ENCODE measurements at places on chromosomes 7 and 10.

DNA sequence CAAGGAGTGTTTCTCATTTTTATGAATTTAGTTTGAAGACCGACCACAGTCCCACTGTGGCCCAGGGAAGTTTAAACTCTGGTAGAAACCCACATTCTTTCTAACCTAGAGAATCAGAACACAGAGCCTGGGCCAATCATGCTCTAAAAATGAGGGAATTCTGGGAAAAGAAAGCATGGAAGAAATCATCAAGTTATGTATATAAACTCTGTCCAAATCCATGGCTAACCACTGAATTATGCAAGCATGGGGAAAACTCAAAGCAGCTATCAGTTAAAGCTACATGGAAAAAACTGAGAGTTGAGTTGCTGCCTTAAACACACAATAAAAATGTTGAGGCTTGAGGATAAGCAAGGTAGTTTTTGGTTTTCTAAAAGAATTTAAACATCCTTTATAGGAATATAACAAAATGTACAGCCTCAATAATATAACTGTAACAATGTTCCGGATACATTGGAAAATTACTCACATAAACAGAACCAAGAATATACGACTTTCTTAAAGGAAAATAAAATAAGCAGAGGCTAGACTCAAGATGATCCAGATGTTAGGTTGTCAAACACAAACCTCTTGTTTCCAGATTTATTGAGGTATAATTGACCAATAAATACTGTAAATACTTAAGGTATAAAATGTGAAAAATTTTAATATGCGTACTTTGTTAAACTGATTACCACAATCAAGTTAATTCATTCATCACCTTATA lies 311.2 kb upstream of the GNAI1 start:
- no peak for DNase-seq

- DNase-seq = no peak
Measured at GRCh38 chr10:99983280-99983988, 26.3 kb downstream of the DNMBP start.

DNA sequence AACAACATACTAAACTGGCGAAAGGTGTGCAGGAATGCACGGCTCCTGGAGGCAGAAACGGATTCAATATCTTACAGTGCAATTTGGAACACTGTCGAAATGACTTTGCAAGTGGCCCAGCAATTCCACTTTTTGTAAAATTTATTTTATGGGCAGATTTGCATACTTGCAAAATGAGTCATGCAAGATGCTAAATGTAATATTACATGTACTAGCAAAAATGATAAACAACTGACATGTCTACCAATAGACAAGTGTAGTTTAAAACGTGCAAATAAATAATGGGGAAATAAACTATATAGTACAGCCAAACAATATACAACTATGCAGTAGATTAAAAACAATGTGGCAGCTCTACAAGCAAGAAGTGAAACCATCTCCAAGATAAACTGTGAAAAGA lies 97.7 kb downstream of the ARHGAP12 start:
- no peak for DNase-seq

GRCh38 chr10:124357561-124357885 lies 61.2 kb downstream of the OAT start:
- DNase-seq = no peak

GRCh38 chr7:90560730-90561129 lies 35.4 kb upstream of the CDK14 start:
- no peak for DNase-seq

DNA sequence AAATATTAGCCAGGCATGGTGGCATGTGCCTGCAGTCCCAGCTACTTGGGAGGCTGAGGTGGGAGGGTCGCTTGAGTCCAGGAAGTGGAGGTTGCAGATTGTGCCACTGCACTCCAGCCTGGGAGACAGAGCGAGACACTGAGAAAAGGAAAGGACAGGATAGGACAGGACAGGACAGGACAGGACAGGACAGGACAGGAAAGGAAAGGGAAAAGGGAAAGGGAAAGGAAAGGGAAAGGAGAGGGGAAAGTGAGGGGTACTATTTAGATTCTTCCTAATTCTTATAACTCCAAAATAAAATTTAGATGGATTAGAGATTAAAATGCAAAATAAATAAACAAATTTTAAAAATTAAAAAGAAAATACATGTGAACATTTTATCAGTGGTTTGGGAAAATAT lies 58.7 kb downstream of the PIK3AP1 start:
- no peak for DNase-seq

DNA sequence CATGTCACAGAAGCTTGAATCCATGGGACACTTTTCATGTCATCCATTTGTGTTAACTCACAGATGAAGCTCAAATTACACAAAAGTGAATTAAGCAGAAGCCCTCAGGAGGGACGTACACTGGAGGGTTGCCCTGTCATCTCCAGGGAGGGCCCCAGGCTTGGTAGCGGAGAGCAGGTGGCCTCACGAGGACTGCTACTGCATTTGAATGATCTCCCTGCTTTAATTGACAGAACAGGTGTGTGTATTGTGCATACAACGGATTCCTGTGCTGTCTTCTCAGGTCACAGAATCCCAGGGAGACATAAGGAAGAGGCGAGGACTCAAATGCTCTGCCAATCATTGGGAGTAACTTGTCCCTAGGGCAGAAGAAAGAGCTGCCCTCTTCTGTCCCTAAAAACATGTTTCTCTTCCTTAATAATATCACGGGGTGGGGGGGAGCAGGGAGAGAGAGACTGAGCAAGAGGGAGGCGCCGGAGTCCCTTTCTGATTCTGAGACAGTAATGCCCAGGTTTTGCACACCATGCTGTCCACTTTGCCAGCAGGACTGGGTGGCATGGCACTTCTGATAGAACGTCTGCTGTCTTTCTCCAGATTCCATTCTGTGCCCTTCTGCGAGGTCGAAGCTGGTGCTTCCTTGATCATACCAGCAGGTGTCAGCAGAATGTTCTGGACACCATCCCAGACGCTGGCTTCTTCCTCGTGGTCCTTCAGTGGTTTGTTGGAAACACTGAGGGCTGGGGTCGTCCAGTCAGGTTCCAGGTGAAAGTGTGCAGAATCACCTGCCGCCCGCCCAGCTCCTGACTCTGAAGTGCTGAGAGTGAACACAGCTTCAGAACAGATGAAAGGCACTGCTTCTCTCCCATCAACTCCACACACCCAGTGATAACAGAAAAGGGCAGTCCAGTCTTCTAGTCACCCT lies 26.2 kb upstream of the RASGEF1A start:
- DNase-seq = peak; percentile 53

GRCh38 chr10:79938728-79939406 lies 10.0 kb downstream of the SFTPD start:
- DNase-seq = no peak

GRCh38 chr10:128268015-128268722 lies 141.9 kb upstream of the MKI67 start:
- peak; percentile 25 for DNase-seq

- no peak for DNase-seq
Measured at GRCh38 chr10:78437407-78437768, 403.7 kb downstream of the RPS24 start.

GRCh38 chr7:147079921-147080420 lies 963.4 kb downstream of the CNTNAP2 start:
- DNase-seq = no peak

DNA sequence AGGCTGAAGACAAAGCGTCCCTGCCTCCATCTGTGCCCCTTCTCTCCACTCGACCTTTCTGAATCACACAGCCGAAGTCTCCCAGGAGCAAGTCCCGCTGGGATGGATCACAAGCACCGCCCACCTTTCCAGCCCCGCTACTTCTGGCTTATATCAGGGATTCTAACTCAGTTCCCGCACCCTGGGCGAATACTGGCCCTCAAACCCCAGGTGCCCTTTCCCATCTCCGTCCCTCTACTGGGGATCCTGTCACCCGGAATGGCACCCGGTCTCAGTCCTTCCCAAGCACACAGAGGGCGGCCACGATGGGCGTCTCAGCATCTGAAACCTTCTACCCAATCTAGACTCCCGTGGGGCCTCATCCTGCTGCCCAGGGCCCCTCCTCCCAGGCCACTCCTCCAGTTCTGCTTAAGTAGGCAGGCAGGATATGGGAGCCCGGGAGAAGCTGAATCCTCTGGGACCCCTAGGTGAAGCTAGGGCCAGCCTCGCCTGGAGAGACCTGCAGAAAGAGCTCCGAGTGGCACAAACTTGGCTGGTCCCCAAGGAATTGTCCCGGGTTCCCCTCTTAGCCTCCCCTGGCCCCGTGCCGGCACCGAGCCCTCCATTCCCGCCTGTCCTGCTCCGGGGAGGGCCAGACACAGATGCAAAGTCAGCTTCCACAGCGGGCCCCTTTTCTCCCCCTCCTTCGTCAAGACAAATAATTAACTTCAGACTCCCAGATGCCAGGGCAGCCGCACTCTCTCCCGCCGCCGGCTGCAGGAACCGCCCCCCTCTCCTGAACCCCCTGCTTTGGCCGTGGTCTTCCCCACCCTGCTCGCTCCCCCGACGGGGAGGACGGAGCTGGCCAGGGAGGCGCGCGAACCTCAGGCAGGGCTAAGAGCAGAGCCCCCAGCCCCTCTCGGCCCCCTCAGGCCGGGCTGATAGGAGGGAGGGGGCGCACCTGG lies 612 bp downstream of the KCP start:
- peak; percentile 86 for DNase-seq

DNA sequence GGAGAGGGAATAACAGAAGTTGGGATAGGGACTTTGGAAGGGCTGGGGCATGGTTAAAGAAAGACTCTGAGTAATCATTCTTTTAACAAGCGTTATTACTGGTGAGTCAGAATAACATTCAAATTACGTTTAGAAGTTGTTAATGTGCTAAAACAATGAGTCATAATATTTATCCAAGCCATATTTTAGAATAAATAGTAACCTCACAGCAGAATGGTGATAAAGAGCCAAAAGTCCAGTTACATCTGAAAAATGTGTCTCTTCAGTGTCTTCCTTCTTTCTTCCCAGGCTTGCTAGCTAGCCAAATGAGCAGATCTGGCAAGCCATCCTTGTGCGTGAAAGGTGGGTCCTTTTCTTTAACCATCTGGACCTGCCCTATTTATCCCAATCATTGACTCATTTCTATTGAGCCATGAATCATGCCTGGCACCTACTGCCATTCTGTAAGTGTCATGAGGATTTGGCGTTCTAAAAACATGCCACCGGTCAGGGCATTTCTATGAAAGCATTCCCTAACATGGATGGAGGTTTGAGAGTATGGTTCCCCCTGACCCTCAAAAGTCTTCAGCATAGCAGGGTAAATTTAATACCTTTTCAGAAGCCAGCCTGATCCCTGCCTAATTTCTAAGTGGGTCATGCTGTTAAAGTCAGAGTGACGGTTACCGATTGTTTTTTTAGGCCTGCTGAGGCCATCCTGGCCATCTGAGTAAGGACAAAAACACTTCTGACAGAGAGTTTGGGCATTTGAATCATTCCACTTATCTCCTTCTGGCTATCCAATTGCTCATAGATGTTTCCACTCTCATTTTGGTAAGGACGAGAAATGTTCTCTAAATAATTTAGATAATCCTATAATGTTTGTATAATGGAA lies 26.9 kb downstream of the MYPN start:
- peak; percentile 44 for DNase-seq

GRCh38 chr7:5394264-5395105 lies 29.1 kb downstream of the TNRC18 start:
- no peak for DNase-seq

DNA sequence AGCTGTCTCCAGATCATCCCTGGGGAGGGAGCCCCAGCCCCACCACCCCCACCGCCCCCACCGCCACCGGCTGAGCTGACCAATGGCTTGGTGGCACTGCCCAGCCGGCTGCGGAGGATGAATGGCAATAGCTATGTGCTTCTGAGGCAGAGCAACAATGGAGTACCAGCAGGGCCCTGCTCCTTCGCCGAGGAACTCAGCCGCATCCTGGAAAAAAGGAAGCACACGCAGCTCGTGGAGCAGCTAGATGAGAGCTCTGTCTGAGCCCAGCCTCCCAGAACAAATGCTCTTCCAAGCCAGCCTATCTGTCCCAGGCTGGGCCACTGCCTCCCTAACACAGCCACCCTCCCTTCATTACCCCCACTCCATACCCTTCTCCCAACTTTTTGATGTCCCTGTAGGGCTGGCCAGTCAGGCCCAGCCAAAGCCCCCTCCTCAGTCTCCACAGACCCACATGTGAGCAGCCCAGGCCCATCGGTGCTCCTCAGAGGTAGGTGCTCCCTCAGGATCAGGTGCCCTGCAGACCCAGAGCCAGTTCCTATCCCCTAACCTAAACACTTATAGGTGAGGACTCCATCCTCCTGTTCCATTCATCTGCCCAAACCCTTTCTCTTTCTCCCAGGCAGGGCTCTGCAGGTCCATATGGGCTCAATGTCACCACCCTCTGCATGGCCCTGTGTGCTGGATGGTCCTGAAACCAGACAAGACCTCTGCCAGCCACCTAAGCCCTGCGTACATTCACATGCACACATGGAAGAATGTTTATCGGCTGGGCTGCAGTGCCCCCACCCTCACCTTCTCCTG lies 3.2 kb downstream of the MRPL43 start:
- no peak for DNase-seq

DNA sequence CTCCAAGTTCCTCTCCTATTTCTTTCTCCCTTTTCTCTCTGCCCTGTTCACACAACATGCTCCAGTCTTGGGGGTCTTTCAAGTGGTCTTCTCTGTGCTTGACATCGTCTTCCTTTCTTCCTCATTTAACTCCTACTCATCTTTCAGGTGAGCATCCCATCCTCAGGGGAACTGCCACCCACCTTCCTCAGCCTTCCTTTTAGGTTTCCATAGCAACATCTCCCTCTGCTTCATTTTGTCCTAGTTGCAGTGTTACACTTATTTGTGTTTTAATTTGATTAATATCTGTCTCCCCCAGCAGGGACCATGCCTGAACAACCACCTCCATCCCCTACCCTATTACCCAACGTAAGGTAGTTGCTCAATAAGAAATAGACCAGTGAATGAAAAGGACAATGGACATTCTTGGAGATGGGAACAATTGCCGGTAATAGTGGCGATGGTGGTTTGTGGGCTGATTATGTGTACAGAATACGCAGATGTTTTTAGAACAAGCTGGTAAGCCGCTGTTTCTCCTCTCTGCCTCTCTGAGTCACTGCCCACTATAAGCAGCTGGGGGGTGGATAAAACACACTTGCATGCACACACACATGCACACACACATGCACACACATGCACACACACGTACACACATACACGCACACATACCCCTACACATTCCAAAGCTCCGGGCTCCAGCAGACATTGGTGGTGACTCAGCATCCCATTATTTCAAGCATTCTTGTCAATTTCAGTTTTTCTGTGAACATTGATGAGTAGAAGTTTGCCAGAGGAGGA lies 251.6 kb downstream of the GATA3 start:
- no peak for DNase-seq

GRCh38 chr10:131532291-131532690 lies 220.8 kb upstream of the TCERG1L start:
- no peak for DNase-seq

GRCh38 chr10:107004362-107004761 lies 160.1 kb downstream of the SORCS1 start:
- DNase-seq = no peak

GRCh38 chr7:77466450-77466849 lies 50.3 kb upstream of the GSAP start:
- DNase-seq = no peak

- DNase-seq = no peak
Measured at GRCh38 chr7:29190349-29191045, 4.1 kb upstream of the CHN2 start.

GRCh38 chr7:11450281-11450680 lies 381.7 kb downstream of the THSD7A start:
- no peak for DNase-seq
